ENCODE measurements at places on chromosomes 3 and 15. TPM values are rescaled to one million over a fixed set of nuclear protein-coding genes. Genes with fewer than 3 reads are reported as not detected.
A peak's percentile ranks its signal among the peaks of the same experiment; 100 is the strongest.

GRCh38 chr3:192207651-192208050, 519.7 kb downstream of the FGF12 start:
- H3K4me3 ChIP-seq = no peak overlapping the region
- H3K27ac ChIP-seq = no peak overlapping the region
- H3K27me3 ChIP-seq = no peaks in the 10 kb centered on the region

- peaks cover 39% of the 10 kb centered on the region for H3K4me1 ChIP-seq
- DNase-seq = no peak
- H3K36me3 ChIP-seq = no peaks in the 10 kb centered on the region
- H3K27me3 ChIP-seq = no peaks in the 10 kb centered on the region
- H3K4me3 ChIP-seq = no peak overlapping the region
These were observed 78.2 kb upstream of the SOX2 start for GRCh38 chr3:181633556-181633955.

DNA sequence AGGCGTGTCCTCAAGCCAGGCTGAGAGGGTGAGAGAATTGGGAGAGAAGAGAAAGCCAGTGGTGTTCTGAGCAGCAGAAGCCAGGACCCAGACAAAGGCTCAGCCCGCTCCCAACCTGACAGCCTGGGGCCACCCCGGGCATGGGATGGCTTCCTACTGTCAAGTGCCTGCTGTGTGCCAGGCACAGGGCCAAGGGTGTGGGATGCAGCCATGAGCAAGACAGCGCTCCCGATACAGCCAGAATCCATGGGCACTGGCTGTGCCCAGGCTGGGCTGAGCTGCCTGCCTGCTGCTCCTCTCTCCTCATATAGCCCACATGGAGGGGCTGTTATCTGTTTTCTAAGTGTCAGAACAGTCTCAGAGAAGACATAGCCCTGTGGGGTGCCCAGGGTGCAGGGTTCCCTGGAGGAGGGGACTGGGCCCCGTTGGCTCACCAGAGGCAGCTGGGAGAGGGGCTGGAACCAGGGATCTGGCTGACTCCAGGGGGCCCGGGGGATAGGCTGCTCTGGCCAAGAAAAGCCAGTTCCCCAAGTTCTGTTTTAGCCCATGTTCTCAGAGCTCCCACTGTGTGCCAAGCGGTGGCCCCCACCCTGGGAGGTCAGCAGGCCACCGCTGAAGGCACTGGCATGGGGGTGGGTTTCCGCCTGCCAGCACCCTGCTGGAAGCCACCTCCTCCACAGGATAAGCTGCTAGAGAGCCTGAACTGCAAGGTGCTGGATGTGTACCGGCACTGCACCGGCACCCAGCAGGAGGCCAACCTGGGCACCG, 39.0 kb downstream of the CFAP100 start:
- no peak for DNase-seq
- H3K4me1 ChIP-seq = peaks cover 3% of the 10 kb centered on the region
- no peak overlapping the region for H3K27ac ChIP-seq
- H3K4me3 ChIP-seq = no peak overlapping the region
- no peaks in the 10 kb centered on the region for H3K27me3 ChIP-seq

- H3K27ac ChIP-seq = no peak overlapping the region
- no peaks in the 10 kb centered on the region for H3K4me1 ChIP-seq
- H3K27me3 ChIP-seq = no peaks in the 10 kb centered on the region
- DNase-seq = no peak
- no peak overlapping the region for H3K4me3 ChIP-seq
- no peaks in the 10 kb centered on the region for H3K36me3 ChIP-seq
These were observed 774.3 kb downstream of the TUSC7 start for GRCh38 chr3:117483839-117484238.

DNA sequence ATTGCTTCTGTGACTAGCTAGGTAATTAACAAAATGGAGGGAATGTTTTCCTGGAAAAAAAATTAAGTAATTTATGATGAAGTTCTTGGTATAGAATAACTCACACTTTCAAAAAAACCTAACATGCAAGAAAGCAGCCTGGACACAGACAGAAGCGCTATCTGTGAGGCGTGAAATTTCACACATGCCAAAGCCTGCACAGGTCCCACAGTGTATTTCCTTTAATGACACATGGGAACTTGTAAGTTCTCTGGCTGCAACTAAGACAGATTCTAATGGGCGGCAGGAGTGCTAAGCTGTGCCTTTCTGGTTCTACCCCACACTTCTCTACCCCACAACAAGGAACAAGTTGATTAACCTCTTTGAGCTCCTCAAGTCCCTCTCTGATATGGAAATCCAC, 84.9 kb upstream of the NEO1 start:
- H3K27ac ChIP-seq = no peak overlapping the region
- H3K4me1 ChIP-seq = peaks cover 11% of the 10 kb centered on the region

Gene FETUB
- not detected for total RNA-seq

- DNase-seq = no peak
- no peaks in the 10 kb centered on the region for H3K4me1 ChIP-seq
- H3K27ac ChIP-seq = no peak overlapping the region
- H3K27me3 ChIP-seq = no peaks in the 10 kb centered on the region
These were observed 204.0 kb downstream of the PLCL2 start for GRCh38 chr3:17088602-17089313.

DNA sequence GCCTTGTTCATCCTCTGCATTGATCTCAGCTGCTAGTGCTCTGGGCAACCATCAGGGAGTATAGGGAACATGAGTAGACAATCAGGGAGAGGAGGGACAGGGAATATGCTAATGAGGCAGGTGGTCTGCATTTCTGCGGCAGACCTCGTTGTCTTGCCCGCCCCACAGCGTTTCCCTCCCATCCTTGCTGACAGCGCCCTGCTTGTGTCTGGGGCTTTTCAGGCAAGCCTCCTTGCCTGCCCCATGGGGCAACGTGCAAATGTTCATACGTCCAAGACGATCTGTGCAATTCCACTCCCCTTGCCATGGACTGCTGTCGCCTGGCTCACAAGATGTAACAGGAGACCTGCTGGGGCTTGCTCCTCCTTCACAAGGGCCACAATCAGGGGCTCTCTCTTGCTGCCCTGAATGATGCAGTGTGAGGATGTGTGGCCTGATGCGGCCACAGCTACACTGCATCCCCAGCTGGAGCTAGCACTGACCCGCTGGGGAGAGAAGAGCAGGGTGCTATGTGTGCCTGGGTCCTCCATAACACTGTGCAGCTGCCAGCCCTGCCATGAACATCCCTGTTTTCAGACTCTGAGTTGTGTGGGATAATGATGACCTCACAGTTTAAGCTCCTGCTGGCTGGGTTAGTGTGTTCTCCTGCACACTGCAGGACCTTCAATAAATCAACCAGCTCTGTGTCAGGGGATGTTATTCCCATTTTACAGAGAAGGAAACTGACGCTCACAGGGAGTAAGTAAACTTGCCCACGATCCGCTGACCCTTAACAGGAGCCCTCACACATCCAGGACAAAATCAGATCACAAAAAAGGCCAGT, 211.3 kb downstream of the KLF13 start:
- DNase-seq = no peak
- no peaks in the 10 kb centered on the region for H3K4me1 ChIP-seq
- no peak overlapping the region for H3K27ac ChIP-seq
- peaks cover 36% of the 10 kb centered on the region for H3K27me3 ChIP-seq
- H3K4me3 ChIP-seq = no peak overlapping the region
- H3K36me3 ChIP-seq = no peaks in the 10 kb centered on the region

GRCh38 chr3:138034918-138035317, 25.0 kb downstream of the CLDN18 start:
- H3K27me3 ChIP-seq = no peaks in the 10 kb centered on the region
- no peak overlapping the region for H3K4me3 ChIP-seq
- H3K36me3 ChIP-seq = no peaks in the 10 kb centered on the region
- no peak overlapping the region for H3K27ac ChIP-seq
- peaks cover 4% of the 10 kb centered on the region for H3K4me1 ChIP-seq

GRCh38 chr15:65196637-65197336, 11.6 kb upstream of the CLPX start:
- H3K27ac ChIP-seq = no peak overlapping the region
- 0 out of 2 replicates have a peak, but pooled peaks cover 3% of the 10 kb centered on the region for H3K27me3 ChIP-seq
- no peak for DNase-seq
- no peaks in the 10 kb centered on the region for H3K36me3 ChIP-seq
- H3K4me3 ChIP-seq = no peak overlapping the region

GRCh38 chr3:23873941-23874340, 42.8 kb downstream of the NKIRAS1 start:
- H3K27ac ChIP-seq = no peak overlapping the region
- H3K4me3 ChIP-seq = no peak overlapping the region
- H3K27me3 ChIP-seq = no peaks in the 10 kb centered on the region
- no peaks in the 10 kb centered on the region for H3K36me3 ChIP-seq

Gene SOX14
- total RNA-seq = not detected

- H3K4me1 ChIP-seq = no peaks in the 10 kb centered on the region
- no peaks in the 10 kb centered on the region for H3K27me3 ChIP-seq
- no peak for DNase-seq
- no peaks in the 10 kb centered on the region for H3K36me3 ChIP-seq
- H3K27ac ChIP-seq = no peak overlapping the region
- no peak overlapping the region for H3K4me3 ChIP-seq
These were observed 97.0 kb downstream of the TNIK start for GRCh38 chr3:171363202-171363601.

DNA sequence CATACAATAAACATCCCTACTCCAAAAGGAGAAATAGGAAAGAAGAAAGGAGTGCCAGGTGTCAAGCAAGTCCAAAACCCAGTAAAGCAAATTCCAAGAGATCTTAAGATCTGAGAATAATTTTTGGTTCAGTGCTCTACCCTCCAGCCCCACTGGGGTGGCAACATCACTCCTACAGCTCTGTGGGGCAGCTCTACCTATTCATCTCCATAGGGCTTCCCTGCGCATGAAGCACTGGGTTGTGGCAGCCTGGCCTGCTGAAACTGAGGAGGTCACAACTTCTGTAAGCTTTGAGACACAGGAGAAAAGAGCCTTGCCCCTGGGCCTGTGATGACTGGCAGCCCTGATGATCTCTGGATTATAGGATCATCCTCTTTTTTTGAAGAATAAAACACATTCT, 378.2 kb upstream of the SOX14 start:
- no peak overlapping the region for H3K4me3 ChIP-seq
- no peaks in the 10 kb centered on the region for H3K36me3 ChIP-seq
- H3K4me1 ChIP-seq = no peaks in the 10 kb centered on the region

Gene SHC4
- 2.9 TPM for total RNA-seq

- no peak overlapping the region for H3K4me3 ChIP-seq
- H3K36me3 ChIP-seq = no peaks in the 10 kb centered on the region
- no peaks in the 10 kb centered on the region for H3K4me1 ChIP-seq
These were observed 24.7 kb downstream of the SLC15A2 start for GRCh38 chr3:121918779-121919483.

DNA sequence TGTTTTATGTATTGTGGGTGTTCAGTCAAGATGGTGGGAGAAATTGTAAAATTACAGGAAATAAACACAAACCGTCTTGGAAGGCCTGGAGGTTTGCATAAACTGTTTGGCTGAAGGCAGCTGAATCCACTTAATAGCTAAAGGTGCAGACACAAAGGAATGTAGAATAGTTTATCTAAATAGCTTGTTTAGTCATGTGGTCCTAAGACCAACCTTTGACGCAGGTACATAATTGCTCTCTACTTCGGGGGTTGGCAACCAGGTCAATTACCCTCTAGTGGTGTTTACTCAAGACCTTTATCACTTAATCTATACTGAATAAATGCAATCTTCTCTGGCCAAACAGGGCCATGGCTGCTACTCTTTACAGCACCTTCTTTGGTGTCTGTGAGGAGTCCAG, 502.8 kb downstream of the IGSF11 start:
- H3K27me3 ChIP-seq = no peaks in the 10 kb centered on the region
- H3K27ac ChIP-seq = no peak overlapping the region
- DNase-seq = no peak
- no peaks in the 10 kb centered on the region for H3K4me1 ChIP-seq
- no peaks in the 10 kb centered on the region for H3K36me3 ChIP-seq
- H3K4me3 ChIP-seq = no peak overlapping the region

- H3K27ac ChIP-seq = peak overlapping the region; percentile 62
- no peaks in the 10 kb centered on the region for H3K36me3 ChIP-seq
These were observed 32.0 kb upstream of the FURIN start for GRCh38 chr15:90836296-90836871.

Measured in SJSA1 (cell line).